Esophagus squamous epithelium (tissue), 5 donors: ENCODE measurements at places on chromosomes 1 and 21.

DNA sequence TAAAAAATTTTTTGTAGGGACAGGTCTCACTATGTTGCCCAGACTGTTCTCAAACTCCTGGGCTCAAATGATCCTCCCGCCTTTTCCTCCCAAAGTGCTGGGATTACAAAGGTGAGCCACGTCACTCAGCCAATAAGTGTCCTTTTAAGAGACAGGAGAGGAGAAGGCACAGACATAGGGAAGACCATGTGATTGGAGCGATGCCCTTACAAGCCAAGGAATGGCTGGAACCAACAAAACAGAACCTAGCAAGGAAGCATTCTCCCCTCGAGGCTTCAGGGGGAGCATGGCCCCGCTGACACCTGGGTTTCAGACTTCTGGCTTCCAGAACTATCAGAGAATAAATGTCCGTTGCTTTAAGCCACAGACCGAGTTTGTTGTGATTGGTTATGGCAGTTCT, 37.0 kb downstream of the NDUFS5 start:
- DNase-seq: no peak

- DNase-seq: no peak
These were observed 106.3 kb downstream of the HIVEP3 start for GRCh38 chr1:41812453-41812852.

- DNase-seq: no peak
These were observed 126.1 kb downstream of the C1orf94 start for GRCh38 chr1:34302798-34303197.

DNA sequence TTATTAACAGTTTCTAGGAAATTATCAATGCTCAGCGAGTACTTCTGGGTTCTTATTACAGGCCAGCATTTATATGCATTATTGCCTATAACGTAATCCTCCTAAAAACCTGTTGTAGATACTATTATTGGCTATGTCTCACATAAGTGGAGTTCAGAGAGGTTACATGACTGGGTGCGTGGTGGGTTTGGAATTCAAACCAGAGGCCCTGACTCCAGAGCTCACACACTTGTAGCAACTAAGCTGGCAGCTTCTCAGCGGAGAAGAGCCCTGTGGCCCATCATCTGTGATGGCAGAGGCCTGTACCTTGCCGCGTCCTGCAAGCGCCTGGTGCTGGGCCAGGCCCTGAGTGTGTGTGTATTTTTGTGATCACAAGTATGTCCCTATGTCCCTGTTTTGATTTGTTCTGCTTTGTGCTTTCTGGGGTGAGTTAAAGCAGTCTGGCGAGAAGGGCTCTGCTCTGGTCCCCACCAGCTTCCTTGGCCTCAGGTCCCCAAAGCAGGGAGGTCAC, 66.7 kb downstream of the HTR6 start:
- no peak for DNase-seq

DNA sequence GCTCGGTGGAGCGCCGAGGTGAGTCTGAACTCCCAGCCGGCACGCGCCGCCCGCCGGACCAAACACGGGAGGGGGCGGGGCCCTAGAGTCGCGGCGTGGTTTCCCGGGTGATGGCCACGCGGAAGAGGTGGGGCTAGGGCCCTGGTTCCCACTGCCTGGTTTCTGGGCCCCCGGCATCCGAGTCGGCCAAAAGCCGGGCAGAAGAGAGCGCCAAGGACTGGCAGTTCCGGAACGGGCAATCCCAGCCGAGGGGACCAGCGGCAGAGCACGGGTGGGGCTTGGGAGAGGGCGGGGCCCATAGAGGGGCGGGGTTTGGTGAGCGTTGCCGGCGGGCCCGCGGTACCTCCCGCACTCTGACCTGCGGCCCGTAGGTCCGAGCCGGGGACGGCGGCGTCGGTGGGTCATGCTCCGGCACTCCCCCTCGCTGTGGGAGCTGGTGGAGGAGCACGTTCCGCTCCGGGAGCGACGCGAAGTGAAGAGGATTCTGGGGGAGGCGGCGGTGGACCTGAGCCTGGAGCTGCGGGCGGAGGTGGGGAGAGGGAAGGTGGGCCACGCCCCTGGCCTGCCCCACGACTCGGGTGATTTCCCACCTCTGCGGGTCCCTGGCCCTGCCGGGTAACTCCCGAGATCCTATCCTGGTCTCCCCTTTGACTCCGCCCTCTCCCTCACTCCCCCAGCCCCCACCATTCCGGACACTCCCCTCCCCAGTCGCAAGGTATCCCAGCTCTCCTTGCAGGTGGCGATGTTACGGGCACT, at the start of gene CCDC24:
Gene CCDC24 (plus strand): TSS at position 124 of the 756 bp plus-strand sequence. CDS start 280 bp downstream, at position 404.
- no peak for DNase-seq
